Heart left ventricle (tissue), 16 donors: ENCODE measurements at places on chromosomes 12 and 14. TPM values are rescaled to one million over a fixed set of nuclear protein-coding genes. Genes with fewer than 3 reads are reported as not detected.
A peak's percentile ranks its signal among the peaks of the same experiment; 100 is the strongest.

DNA sequence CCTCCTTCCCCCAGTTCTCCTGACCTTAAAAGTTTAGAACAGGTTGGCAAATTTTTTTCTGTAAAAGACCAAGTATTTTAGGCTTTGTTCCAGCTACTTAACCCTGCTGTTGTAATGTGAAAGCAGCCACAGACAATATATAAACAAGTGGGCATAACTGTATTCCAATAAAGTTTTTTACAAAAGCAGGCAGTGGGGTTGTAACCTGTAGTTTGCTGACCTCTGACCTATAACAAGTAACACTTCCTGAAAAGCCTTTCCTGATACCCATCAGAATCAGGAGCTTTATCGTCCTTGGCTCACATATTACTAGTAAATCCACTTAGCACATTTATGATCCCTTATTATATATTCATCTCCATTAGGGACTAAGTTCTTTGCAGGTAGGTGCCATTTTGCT, 13.1 kb upstream of the SMARCC2 start:
- no peak for DNase-seq

GRCh38 chr12:7375145-7375543, 68.8 kb downstream of the CD163L1 start:
- DNase-seq: no peak

GRCh38 chr12:100675432-100675831, 101.9 kb downstream of the GAS2L3 start:
- DNase-seq: peak; percentile 32

GRCh38 chr12:66836623-66837310, 157.9 kb upstream of the GRIP1 start:
- DNase-seq: no peak

DNA sequence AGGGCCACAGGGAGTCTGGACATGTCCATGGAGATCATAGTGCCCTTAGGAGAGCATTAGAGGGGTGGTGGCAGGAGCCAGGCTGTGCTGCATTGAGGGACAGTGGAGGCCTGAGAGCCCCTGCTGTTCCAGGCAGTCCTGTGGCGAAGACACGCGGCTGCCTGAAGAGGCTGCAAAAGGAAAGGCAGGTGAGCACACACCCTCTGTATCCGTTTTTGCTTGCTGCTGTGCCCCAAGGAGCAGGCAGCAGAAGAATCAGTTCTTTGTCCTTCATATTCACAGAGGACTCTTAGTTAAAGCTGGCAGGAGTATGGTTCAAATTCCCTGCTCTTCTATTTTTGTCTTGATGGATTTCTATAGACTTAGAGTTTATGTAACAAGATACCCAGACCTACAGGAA, 4.5 kb downstream of the SLC35E3 start:
- DNase-seq: no peak

The KIF26A gene
- 7.2 TPM for total RNA-seq

The KRT72 gene
- not detected for total RNA-seq

DNA sequence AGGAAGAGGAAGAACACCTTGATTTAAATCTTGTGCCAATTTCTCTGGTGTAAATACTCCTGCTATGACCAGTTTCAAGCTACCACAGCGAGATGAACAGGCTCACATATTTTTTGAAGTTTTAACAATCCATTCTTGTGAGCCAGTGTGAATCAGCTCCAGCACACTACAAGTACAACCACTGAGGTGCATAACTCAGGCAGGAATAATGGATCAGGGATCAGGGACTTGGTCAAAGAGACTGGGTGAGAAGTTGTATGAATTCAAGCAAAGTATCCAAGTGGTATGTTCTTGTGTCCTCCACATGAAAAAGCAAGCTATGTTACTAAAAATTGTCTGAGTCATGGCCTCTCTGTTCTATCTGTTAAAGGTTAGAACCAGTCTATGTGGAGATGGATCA, 35.2 kb upstream of the KITLG start:
- DNase-seq: no peak

- peak; percentile 69 for DNase-seq
Observed at GRCh38 chr14:77024171-77024691, 4.3 kb downstream of the IRF2BPL start.

The COA8 gene
- 45.9 TPM for total RNA-seq

DNA sequence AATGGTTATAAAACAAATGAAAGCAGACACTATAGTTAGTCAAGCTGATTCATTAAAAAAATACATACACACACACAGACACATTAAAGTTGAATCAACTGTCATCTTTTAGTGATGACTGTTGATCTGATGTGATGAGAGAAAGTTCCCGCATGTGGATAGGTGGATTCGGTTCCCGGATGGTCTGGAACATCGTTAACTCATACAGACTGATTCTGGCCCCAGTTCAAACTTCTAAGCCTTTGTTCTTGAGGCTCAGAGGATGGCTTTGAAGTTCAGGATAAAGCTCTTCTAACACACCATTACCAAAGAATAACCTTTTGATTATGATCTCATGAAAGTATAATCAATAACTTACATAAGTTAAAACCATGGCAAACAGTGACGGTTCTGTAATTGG, 27.5 kb downstream of the WIF1 start:
- DNase-seq: no peak

The GABARAPL1 gene
- total RNA-seq: 245 TPM

DNA sequence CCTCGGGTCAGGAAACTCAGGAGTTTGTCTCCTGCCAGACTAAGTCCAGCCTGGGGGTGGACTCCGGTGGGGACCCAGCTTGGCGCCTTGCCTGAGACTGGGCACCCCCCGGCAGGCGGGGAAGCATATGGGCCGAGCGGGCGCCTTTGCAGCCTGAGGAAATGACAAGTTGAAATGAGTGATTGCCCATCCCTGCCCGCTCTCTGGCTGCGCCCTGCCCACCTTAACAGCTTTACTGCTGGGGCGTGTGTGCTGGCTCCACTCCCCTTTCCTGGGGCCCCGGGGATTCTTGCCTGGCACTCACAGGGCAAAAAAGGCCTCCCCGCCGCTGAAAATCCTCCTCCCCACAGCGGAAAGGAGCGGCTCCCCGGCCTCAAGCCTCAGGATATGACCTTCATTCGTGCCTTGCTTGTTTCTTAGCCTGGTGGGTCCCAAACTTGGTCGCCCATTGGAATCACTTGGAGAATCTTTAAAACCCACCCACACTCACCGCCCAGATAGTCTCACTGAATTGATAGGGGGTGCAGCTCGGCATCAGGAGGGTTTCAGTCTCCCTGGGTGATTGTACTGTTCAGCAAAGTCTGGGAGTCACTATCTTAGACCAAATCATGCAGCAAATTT, 1.5 kb downstream of the RFLNA start:
- no peak for DNase-seq

DNA sequence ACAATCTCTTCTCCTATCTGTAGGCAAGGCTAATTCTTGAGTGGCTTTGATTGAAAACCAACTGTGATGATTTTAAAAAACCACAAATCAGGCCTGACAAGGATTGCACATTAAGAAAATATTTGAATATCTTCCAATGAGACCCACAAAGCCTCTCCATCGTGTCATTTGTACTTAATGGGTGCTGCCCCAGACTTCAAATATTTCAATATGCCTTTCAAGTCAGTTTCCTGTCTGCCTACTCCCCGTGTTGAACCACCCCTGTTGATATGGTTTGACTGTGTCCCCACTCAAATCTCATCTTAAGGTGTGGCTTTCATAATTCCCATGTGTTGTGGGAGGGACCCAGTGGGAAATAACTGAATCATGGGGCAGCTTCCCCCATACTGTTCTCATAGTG, 159.7 kb upstream of the EGLN3 start:
- no peak for DNase-seq

GRCh38 chr14:104306450-104307040, 168.2 kb downstream of the KIF26A start:
- no peak for DNase-seq

The RHOJ gene
- total RNA-seq: 11.6 TPM

GRCh38 chr14:105899657-105900397, 373.4 kb downstream of the TMEM121 start:
- no peak for DNase-seq

The BIN2 gene
- total RNA-seq: 1.6 TPM

The LRRIQ1 gene
- 0.61 TPM for total RNA-seq

The TCHP gene
- total RNA-seq: 7.6 TPM

GRCh38 chr12:100174495-100174894, 26.1 kb upstream of the ACTR6 start:
- no peak for DNase-seq

DNA sequence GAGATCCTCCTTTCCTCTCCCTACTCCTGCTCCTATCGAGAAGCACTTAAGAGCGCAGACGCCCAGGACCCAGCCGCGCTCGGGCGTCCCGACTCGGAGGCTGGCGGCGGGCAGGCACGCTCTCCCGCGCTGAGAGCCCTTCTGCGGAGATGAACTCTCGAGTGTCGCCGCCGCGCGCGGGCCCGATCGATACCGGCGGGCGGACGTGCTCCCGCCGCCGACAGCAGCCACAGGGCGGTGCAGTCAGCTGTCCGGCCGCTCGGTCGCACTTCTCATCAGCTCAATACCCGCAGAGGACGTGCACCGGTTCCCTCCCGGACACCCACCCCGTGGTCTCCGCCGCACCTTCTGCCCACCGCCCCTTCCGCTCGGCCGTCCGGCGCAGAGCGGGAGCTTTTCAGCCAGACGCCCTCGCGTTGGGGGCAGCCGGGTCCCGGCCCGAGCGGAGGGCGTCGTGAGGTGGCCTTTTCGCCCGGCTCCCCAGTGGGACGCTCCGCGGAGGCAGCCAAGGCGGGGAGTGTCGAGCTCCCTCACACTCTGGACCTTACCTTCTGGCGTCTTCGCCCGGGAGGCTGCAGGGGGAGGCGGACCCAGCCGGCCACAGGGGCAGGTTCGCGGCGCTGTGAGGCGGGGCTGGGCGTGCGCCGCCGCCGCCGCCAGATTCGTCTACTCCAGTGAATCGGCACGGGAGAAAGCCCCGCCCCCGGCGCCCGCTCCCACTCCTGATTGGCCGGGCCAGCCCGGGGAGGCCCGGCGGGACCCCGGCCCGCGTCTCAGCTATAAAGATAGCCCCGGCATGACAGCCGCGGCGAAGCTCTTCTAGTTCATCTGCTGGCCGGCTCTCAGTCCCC, at the start of gene INSM2:
Gene INSM2, plus strand, starts transcription at position 808 of the 851 bp plus-strand sequence. CDS start 89 bp downstream, outside the sequence.
- peak; percentile 81 for DNase-seq

DNA sequence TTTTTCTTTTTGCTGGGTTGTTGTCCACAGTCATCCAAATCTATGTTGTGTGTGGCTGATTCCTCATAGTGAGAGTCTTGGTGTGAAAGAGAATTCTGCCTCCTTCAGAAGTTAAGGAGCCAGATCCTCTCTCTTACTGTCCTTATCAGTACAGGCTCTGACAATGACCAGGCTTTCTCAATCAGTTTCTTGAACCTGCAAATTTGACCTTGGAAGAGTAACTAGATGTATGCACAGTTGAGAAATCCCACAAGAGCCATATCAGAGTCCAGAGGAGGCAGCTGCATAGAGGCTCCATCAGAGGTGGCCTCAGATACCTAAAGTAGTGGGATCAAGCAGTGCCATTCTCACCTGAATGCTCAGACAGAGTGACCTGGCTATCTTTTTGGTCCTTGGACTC, 5.5 kb upstream of the GALC start:
- DNase-seq: no peak

The SERPINA9 gene
- not detected for total RNA-seq

The PLEKHH1 gene
- 6.0 TPM for total RNA-seq

DNA sequence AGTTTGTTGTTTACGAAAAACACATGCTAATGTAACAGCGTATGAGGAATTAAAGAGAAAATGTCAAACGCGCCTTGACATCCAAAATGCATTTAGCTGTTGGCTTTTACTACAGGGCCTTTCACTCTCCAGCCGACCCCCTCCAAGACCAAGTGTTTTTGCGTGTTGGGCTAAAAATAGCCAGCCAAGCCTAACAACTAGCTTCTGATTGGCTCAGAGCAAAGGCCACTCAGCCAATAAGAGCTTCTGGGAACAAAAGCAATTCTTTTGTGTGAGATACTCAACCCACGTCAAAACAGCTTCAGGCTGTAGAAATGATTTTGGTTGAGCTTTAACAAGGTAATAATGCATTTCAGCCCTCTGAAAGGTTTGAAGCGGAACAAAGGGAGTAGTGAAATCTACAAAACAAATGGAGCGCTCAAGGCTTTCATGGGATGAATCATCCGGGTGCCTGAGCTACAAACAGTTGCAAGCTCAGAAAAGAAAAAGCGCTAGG, 198.7 kb upstream of the DCN start:
- peak; percentile 65 for DNase-seq

DNA sequence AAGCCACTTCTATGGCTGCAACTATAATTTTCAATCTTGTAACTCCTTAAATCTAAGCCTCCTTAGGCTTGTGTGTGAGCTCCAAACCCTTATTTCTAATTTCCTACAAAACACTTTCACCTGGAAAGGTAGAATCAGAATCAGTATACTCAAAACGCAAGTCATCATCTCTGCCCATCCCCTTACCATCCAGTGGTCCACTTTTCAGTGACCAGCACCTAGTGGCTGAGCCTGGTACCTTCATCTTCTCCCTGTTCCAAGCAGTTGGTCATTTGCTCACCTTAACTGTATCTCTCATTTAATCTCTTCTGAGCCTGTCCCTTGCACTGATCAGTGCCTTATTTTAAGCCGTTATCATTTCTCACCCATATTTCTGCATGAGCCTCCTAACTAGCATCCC, 107.9 kb downstream of the PPM1H start:
- DNase-seq: no peak

DNA sequence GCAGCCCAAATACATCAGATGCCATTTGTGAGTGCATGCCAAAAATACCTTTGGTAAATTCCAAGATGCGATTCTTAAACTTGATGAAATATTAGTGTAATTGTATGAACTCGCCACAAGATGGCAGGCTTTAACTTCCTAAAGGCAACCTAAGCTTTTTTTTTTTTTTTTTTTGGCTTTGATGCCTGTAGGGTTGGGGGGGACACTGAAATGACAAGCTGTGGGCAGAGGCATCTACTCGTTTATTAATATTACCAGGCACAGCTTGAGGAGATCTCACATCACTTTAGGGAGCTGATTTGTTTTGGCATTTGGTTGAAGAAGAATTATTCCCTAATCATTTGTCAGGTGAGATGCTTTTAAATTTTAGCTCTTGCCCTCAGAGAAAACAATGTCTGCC, 126.7 kb upstream of the CCDC196 start:
- no peak for DNase-seq

The MARK3 gene
- total RNA-seq: 74.8 TPM

The CPNE6 gene
- not detected for total RNA-seq

GRCh38 chr12:24839268-24839791, 109.6 kb downstream of the BCAT1 start:
- no peak for DNase-seq

GRCh38 chr12:10182354-10183049, 3.7 kb downstream of the TMEM52B start:
- DNase-seq: no peak

The AKAP5 gene
- 0.41 TPM for total RNA-seq

DNA sequence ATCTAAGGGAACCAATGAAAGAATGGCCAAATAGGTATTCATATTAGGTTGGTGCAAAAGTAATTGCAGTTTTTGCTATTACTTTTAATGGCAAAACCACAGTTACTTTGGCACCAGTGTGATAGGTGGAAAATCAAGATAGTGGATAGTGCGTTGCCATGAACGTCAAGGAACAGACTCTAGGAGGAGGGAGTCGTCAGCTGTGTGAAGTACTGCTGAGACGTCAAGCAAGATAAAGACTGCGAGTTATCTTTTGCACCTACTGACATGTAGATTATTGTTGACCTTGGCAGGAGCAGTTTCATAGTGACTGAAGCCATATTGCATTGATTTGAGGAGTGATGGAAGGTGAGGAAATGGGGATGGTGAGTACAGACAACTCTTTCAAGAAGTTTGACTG, 8.3 kb downstream of the YLPM1 start:
- no peak for DNase-seq

The HSPB8 gene
- 417 TPM for total RNA-seq

The PPFIA2 gene
- total RNA-seq: 0.44 TPM

GRCh38 chr14:56211844-56212243, 93.6 kb downstream of the PELI2 start:
- no peak for DNase-seq

GRCh38 chr12:123457980-123458779, at the start of gene SNRNP35:
TSS of gene SNRNP35 (plus strand) at chr12:123458139. CDS start at chr12:123465541, 7,402 bp downstream.
- DNase-seq: peak; percentile 84
